Hepatic stellate cell (primary cell): ENCODE measurements at places on chromosomes 6 and 20.

GRCh38 chr20:60237981-60238380, 279.8 kb downstream of the CDH26 start:
- DNase-seq: no peak

GRCh38 chr20:59976156-59976782, 18.0 kb downstream of the CDH26 start:
- DNase-seq: no peak

DNA sequence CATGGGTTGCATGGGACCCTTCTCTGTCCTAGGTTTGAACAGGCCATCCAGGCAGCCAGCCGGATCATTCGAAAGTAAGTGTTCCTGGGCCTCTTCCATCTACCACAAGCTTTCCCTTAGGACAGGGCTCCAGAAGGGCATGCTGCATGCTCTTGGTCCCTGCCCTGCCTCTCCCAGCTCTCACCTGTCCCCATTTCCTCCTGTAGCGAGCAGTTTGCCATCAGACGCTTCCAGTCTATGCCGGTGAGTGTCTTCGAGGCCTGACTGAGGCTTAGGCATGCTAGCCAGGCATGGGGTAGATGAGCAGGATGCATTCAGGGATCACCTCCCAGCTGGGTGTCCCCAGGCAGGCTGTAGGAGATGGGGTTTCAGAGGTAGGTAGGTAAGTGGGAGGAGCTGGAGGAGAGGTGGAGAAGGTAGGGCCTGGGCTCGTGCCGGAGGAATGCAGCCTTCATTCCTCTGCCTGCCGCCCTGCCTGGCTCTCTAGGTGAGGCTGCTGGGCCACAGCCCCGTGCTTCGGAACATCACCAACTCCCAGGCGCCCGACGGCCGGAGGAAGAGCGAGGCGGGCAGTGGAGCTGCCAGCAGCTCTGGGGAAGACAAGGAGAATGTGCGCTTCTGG, 4.3 kb downstream of the CDC25B start:
- DNase-seq: no peak

DNA sequence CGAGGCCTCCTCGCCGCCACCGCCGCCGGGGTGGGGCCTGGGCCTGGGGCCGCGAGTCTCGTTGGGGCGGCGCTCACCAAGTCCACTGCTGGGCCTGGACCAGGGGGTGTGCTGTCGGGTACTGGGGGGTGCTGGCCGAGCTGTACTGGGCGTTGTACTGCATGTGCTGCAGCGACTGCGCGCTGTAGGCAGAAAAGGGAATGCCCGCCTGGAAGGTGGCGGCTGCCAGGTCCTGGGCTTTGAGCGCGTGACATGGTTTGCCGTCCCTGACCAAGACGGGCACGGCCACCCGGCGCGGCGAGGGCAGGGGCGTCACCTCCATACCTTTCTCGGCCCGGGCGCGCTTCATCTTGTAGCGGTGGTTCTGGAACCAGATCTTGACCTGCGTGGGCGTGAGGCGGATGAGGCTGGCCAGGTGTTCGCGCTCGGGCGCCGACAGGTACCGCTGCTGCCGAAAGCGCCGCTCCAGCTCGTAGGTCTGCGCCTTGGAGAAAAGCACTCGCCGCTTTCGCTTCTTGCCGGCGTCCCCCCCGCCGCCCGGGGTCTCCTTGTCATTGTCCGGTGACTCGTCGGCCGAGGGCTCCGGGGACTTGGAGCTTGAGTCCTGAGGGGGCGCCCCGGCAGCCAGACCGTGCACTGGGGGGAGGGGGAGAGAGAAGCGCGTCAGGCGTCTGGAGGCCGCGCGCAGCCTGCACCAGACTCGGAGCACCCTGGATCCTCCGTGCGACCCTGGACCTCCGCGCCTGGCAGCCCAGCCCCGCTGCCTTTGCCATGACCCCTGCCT, 1.8 kb downstream of the NKX2-2 start:
- DNase-seq: no peak

DNA sequence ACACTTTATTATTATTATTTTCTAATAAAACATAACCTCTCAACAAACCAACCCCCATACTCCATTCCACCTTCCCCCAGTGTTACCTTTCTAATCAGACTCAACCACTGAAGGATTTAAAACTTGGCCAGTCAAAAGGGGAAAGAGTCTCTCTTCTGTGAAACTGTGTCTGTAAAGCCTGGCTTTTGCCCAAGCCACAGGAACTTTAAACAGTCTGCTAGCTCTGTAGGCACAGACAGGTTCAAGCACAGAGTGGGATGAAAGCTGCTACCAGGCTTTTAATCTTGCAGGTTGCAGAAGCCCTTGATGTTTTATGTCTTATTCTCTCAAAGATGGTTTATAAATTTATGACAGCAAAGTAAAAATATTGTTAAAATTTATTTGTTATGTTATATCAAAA, 585.7 kb downstream of the TENT5A start:
- DNase-seq: no peak

GRCh38 chr6:3871515-3871914, 22.3 kb downstream of the FAM50B start:
- no peak for DNase-seq

DNA sequence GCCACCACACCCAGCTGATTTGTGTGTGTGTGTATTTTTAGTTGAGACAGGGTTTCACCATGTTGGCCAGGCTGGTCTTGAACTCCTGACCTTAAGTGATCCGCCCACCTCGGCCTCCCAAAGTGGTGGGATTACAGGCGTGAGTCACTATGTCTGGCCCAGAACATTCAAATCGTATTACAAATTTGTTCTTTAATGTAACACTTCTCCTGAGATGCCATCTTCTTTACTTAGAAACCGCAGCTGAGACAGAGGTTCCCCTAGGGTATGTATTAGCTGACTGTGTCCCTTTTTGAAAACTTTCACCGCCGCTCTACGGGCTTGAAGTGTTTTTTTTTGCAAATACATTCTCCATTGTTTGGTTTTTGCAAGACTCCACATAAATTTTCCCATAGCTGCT, 62.6 kb downstream of the TOX2 start:
- DNase-seq: no peak

DNA sequence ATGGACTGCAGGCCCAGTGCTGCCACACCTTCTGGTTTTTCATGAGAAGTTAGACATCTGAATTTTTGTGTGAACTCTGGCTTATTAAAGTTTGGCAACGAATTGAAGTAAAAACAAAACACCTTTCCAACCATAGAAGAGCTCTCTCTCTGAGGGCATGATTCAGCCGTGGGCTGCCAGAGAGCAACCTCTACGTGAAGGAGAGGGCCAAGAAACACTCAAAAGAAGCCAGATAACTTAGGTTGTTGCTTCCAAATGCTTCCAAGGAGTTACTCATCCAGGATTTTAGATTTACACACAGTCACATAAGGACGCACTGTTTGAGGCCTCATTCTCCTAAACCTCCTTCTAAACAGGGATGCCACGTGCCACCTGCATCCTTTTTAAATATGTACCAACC, 65.5 kb downstream of the NRN1 start:
- DNase-seq: no peak

DNA sequence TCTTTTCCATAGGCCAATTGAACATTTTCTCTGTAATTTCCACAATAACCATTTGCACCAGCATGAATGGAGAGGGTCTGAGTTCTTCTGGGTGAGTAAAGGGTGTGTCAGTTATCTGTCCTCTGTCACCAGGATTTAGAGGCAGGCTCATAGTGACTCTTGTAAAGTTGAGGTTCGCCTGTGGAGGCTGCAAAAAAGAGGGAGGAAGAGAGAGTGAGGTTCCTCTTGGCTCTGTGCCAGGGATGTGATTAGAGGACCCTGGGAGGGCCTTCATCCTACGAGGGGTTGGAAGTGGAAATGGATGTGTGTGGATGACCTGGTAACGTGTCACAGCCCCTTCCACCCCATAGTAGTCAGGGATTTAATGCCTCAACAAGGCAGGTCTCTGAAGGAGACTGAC, 242.0 kb downstream of the ESR1 start:
- DNase-seq: no peak

GRCh38 chr20:6920991-6921613, 153.6 kb downstream of the BMP2 start:
- no peak for DNase-seq

GRCh38 chr20:38635721-38636288, 34.2 kb downstream of the ARHGAP40 start:
- DNase-seq: peak; percentile 31

GRCh38 chr20:54093423-54094267, 23.3 kb upstream of the BCAS1 start:
- no peak for DNase-seq

DNA sequence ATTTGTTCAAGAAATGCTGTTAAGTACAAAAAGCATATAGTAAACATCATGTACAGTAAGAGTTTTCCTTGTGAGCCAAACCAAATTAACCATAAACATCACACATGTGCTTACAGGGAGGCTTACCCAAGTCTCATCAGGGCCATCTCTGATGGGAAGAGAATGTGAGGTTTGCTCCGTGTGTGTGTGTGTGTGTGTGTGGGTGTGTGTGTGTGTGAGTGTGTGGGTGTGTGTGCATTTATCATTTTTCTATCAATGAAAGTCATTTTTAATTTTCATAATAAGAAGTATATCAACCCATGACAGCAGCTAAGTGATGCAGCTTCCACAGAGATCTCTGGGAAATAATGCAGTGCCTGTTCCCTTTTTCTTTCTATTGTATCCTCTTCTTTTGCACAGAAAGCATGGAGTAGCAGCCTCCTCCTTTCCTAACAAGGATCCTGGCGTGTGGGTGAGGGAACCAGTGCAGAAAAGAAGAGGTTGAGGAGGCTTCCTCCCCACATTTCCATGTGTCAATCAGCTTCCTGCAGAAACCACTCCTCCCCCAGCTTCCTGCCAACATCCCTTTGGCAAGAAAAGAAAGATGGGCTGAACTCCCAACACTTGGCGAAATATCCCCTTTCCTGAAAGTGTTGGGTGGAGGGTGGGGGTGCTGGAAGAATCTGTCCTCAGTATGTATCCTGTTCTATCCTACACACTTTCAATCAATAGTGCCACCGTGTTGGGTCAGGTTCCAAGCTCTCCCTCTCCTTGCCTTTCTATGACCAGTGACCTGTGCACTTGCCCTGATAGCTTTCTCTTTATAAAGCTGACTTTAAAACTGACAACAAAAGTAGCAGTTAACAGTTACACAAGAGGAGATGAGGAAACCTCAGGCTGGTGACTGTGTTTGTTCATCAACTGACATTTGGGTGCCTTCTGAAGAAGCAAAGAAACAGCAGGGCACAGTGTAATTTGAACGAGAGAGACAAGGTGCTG, 251.8 kb upstream of the CITED2 start:
- no peak for DNase-seq

DNA sequence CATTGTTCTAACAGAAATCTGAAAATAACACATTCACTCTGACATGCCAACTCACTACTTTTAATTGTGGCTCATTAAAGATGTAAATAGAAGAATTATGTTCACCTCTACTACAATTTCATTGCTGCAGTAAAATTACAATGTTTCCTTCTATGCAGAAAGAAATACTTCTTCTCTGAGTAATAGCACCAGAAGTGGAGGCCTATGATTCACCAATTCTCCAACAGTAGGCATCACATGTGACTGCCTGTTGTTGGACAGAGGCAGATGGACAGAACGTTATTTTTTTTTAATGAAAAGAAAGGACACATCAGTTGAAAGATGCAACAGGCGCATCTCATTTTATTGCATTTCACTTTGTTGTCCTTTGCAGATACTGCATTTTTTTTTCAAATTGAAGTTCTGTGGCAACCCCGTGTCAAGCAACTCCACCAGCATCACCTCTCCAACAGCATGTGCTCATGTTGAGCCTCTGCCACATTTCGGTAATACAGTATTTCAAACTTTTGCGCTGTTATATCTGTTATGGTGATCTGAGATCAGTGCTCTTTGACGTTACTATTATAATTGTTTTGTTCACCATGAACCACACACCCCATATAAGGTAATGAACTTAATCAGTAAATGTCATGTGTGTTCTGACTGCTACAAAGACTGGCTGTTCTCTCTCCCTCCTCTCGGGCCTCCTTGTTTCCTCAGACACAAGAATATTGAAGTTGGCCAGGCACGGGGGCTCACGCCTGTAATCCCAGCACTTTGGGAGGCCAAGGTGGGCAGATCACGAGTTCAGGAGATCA, 121.4 kb downstream of the ATXN1 start:
- DNase-seq: peak; percentile 66

- DNase-seq: peak; percentile 28
Observed at GRCh38 chr6:7721649-7722048, 4.2 kb upstream of the BMP6 start.

- DNase-seq: no peak
Observed at GRCh38 chr6:107564589-107564951, 74.7 kb downstream of the SOBP start.

- DNase-seq: no peak
Observed at GRCh38 chr6:42389736-42390135, 62.0 kb downstream of the TRERF1 start.
